Fibroblast of lung (primary cell): ENCODE measurements at places on chromosomes 3 and 15. TPM values are rescaled to one million over a fixed set of nuclear protein-coding genes. Genes with fewer than 3 reads are reported as not detected.

DNA sequence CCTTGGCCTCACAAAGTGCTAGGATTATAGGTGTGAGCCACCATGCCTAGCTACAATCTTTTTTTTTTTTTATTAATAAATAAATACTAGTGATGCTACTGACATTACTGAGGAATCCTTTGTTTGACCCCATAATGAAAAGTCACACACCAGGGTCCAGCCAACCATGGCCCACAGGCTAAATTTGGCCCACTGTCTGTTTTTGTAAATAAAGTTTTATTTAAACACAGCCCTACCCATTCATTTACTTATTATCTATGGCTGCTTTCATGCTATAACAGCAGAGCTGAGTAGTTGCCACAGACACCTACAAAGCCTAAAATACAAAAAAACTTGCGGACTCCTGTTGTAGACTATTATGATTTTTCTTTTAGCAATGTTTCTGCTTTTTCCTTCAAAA is 7.4 kb downstream of the INTS14 start:
- no peak for DNase-seq

DNA sequence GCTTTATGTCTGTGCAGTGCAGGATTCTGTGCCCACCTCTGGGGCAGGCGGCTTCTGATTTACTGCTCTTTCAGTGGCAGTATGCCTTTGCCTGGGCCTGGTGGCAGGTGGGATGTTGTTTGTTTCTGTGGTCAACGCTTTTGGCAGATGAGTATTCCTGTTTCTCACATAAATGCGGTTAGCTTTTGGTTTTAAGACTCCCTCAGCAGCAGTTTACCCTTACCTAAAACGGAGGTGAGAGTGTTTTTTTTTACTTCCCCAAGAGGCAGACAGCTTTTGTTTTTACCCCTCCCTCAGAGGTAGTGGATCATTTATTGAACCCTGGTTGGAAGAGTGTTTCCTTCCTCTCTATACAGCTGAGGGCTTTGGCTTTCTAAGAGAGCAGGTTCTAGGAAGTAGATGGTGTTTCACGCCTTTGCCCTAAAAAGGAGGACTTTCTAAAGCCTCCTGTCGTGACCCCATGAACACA is 134.1 kb upstream of the PLSCR5 start:
- DNase-seq: no peak

DNA sequence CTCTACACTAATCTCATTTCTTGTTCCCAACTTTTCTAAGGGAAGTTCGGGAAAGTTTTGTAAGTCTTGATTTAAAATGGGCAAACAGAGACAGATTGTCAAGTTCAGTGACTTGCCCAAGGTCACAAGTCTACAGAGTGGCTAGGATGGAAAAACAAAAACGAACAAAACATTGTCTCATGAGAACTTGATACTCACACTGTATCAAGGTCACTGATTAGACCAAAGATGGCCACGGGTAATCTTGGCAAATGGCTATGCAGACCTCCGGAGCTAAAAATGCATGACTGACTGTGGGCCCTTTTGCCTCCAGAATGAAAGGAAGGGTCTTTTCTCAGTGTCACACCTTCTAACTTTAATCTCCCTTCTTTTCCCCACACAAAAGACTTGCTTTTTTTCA is 460.9 kb downstream of the FOXP1 start:
- DNase-seq: no peak

GRCh38 chr3:16227566-16227965 is 37.2 kb downstream of the DPH3 start:
- DNase-seq: no peak

GRCh38 chr15:65408324-65409035 is 14.3 kb downstream of the IGDCC4 start:
- DNase-seq: peak; percentile 70

Gene ZNF662
- total RNA-seq: 3.3 and 5.6 TPM in 2 replicates

Gene TGM4
- not detected in 2 replicates for total RNA-seq

Gene RBP2
- total RNA-seq: not detected in 2 replicates

Gene CAMK2N2
- under 0.01 TPM in 1 of 2 replicates, not detected in the other for total RNA-seq
